ENCODE measurements at places on chromosomes 2 and 18.

DNA sequence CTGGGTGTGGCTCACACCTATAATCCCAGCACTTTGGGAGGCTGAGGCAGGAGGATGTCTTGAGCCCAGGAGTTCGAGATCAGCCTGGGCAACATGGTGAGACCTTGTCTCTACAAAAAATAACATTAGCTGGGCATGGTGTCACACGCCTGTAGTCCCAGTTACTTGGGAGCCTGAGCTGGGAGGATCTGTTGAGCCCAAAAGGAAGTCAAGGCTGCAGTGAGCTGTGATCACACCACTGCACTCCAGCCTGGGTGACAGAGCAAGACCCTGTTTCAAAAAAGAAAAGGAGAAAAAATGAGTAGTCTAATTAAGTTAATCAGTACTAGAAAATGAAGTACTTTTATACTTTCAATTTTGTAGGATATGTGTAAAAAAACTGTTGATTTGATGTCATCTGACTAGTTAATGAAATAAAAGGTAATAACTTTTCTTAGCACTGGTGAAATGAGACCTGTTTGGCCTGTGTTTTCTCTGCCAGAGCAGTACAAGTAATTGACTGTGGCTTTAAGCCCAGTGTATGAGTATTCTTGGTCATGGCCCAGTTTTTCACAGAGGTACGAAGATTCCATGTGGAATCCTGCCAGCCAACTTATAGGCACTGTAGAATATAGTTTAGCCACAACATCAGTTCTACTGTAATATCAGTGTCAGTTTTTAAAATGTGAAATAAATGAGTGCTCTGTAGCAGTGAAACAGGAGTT lies 35.8 kb downstream of the MFSD6 start:
- DNase-seq: no peak

DNA sequence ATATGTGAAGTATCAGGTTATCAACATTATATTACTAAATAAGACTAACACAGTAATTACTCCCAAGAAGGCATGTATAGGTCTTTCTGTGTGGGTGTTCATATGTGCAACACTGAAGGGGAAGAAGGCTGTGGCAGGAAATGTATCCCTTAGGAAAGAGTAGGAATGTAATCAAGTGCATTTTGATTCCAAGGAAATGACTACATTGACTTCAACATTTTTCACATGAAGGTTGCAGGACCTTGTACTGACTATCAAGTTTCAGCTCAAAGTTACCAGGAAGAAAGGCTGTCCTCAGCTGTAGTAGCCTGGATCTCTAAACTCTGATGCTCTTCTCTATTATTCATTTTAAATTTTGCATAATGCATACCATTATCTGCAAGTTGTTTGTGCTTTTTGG lies 680.8 kb downstream of the NYAP2 start:
- no peak for DNase-seq

- peak; percentile 42 for DNase-seq
Observed at GRCh38 chr2:217816396-217816869, 186.4 kb downstream of the TNS1 start.

GRCh38 chr2:235834781-235835180 lies 333.4 kb downstream of the GBX2 start:
- no peak for DNase-seq

- no peak for DNase-seq
Observed at GRCh38 chr2:234245945-234246344, 195.4 kb downstream of the SPP2 start.

GRCh38 chr18:24987303-24988252 lies 364.4 kb downstream of the ZNF521 start:
- DNase-seq: peak; percentile 37

DNA sequence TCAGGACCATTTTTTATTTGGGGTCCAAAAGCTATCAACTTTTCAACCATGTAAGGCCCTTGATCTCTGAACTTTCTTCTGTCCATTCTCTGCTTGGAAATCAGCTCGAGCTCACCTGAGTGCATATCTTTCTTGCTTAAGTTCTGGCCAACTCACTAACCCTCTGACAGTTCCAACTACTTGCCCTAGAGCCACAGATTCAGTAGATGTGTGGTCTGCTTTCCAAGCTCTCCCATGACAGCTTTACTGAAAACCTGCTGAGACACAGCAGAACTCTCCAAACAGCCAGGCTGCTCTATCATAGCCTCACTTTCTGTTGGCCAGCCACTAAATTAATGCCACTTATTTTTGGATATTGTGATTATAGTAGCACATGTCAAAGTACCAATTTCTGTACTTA lies 21.2 kb upstream of the IKZF2 start:
- DNase-seq: no peak

GRCh38 chr2:105895990-105896764 lies 151.5 kb downstream of the NCK2 start:
- no peak for DNase-seq

DNA sequence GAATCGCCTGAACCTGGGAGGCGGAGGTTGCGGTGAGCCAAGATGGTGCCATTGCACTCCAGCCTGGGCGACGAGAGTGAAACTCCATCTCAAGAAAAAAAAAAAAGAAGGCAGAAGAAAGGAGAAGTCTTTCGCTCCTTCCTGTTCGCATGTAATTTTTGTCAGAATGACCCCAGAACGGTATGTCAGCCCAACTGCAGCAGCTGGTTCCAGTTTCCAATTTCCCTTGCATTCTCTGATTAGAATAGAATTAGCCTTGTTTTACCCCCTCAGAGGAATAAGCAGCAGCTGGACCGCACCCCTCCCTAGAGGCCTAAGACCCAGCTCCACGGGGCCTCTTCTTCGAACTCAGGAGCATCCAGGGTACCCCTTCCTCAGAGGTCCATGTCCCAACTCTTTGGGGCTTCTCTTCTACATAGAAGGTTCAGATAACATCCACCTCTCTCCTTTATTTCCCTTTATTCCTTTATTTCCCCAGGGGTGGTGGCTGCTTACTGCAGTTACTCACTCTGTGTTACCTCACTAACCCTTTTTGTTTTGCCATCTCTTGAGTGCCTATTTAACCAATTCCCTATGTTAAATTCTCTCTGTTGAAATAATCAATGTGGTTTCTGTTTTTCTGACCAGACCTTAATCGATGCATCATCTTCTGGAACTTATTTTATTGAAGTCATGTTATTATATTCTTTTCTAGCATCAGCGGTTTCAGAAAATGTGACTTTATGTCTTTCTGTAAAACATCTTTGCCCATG lies 7.2 kb upstream of the PUM2 start:
- no peak for DNase-seq

- no peak for DNase-seq
Observed at GRCh38 chr2:86233436-86233835, 34.2 kb downstream of the MRPL35 start.

GRCh38 chr2:18975506-18976167 lies 382.8 kb downstream of the OSR1 start:
- DNase-seq: no peak

DNA sequence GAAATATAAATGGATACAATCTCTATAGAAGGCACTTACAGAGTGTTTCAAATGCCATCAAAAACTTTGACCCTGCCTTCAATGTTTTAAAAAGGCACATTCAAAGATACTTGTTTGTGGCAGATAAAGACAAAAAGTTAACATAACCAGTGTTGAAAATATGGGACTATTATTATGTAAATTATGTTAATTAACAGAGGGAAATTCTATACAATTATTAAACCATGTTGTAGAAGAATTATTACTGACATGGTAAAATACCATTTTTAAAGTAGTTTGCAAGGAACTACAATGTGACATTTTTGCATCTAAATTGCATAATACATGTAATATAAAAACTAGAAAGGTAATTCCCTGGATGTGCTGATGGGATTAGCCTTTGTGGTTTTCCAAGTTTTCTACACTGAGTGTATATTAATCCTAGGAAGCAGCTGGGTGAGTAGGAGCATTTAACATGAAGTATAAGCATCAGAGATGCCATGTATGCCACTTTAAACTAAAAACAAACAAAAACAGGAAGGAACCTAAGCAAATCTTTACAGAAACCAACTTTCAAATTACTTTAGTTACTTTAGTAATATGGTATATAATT lies 21.7 kb downstream of the MIB1 start:
- DNase-seq: no peak

- no peak for DNase-seq
Observed at GRCh38 chr2:85865539-85866164, 23.1 kb downstream of the ST3GAL5 start.

GRCh38 chr18:24560511-24560981 lies 100.1 kb downstream of the HRH4 start:
- DNase-seq: peak; percentile 31

- DNase-seq: no peak
Observed at GRCh38 chr2:37855283-37856041, 69.6 kb upstream of the RMDN2 start.
